ENCODE measurements at places on chromosomes 2 and 18.

DNA sequence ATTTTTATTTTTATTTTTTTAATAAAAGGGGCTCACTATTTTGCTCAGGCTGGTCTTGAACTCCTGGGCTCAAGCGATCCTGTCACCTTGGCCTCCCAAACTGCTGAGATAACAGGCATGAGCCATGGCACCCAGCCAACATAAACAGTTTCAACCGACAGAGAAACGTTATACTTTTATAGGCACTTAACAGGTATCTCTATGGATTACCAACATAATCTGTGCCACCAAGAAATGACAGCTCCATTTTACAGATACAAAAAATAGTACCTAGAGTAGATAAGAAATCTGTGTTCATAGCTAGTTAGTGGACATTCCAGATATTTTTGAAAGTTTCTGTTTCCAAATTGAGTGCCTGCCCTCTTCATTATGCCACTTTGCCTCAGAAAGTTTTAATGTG, 1316.7 kb downstream of the LRP1B start:
- DNase-seq, result no peak

DNA sequence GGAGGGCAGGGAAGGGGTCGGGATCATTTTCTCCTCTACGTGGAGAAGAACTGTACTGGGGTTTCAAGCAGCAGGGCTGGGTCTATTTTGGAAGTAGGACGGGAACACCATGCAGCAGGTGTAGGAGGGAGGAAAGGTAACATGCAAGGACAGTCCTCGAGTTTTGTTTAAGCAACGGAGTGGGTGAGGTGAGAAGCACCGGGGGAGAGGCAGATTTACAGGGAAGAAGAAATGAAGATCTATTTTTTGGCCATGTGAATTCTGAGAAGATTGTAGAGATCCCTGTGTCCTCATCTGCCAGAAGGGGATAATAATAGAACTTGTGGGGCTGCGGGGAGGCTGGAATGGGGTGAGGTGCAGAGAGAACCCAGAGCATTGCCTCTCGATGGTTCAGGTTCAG, 85.6 kb downstream of the INPP5D start:
- DNase-seq, result no peak

DNA sequence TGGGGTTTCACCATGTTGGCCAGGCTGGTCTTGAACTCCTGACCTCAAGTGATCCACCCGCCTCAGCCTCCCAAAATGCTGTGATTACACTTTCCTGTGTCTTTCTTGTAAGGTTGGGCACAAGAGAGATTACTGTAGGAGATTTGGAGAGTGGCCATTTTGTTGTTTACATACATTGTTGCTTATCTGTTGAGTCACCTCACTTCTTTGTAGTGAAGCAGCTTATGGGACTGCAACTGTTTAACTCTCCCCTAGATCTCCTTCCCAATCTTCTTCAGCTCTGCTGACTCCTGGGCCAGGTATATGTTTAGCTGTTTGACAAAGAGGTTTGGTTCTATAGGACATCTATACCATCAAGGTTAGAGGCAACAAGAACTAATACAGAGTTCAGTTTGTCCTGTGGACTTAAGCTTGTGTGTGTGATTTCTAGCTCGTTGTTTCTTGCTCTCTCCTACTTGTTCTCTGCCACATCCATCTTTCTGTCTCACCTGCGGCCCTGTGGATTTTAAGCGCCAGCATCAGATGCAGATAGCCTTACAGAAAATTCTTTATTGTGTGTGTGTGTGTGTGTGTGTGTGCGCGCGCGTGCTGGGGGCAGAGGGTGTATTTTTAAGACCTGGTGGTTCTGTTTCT, 95.4 kb downstream of the HAUS1 start:
- no peak for DNase-seq

GRCh38 chr2:207321514-207321913, 155.8 kb upstream of the KLF7 start:
- no peak for DNase-seq

GRCh38 chr2:203175371-203175770, 63.4 kb upstream of the CYP20A1 start:
- no peak for DNase-seq

GRCh38 chr2:225027061-225027762, 15.1 kb downstream of the DOCK10 start:
- DNase-seq, result no peak

DNA sequence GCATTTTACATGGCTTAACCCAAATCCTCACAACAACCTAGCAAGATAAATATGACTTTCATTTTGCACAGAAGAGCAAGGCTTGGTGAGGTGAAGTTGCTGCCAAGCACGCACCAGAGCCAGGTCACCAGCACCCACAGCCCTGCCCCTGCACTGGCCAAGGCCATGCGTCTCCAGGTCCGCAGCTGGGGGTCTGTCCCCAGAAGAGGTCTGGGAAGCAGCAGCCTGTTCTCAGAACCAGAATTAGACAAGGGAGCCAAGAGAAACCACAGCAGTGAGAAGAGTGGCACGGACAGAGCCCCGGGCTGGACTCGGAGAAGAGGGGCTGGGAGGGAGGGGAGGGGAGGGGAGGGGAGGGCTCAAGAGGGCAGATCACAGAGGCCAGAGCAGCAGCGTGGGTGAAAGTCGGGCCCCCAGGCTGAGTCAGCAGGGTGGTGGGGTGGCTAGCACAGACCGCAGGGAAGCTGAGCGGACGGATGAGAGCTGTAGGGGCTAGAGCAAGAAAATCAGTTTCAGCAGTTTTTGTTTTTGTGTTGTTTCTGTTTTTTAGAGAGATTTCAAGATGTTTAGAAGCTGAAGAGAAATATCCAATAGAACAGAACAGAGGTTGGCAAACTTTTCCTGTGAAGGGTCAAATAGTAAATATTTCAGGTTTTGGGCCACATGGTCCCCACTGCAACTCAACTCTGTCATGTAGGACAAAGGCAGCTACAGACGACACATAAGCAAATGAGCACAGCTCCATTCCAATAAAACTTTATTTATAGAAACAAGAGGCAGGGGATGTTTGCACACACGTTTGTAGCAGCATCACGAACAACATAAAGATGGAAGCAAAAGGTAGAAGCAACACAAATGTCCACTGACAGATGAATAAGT, 7.4 kb upstream of the MTERF4 start:
- DNase-seq, result no peak

DNA sequence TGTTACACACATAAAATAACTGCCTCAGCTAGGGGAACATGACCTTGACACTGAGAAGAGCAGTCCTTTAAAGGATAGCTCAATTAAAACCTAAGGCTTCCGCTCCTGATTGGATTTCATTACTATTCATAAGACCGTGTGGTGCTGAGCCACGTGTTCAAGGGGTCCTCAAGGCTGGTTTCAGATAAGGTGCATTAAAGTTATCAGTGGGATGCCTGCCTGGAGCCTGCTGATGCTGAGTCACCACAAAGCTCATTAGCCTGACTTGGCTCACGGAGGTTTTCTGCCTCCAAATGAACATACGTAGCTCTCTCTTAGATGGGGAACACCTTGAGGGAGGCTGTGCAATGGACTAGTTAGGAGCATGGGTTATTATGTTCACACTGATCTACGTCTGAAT, 518.9 kb downstream of the TDRD15 start:
- DNase-seq, result no peak

GRCh38 chr2:99841749-99842148, 300.6 kb downstream of the AFF3 start:
- no peak for DNase-seq

DNA sequence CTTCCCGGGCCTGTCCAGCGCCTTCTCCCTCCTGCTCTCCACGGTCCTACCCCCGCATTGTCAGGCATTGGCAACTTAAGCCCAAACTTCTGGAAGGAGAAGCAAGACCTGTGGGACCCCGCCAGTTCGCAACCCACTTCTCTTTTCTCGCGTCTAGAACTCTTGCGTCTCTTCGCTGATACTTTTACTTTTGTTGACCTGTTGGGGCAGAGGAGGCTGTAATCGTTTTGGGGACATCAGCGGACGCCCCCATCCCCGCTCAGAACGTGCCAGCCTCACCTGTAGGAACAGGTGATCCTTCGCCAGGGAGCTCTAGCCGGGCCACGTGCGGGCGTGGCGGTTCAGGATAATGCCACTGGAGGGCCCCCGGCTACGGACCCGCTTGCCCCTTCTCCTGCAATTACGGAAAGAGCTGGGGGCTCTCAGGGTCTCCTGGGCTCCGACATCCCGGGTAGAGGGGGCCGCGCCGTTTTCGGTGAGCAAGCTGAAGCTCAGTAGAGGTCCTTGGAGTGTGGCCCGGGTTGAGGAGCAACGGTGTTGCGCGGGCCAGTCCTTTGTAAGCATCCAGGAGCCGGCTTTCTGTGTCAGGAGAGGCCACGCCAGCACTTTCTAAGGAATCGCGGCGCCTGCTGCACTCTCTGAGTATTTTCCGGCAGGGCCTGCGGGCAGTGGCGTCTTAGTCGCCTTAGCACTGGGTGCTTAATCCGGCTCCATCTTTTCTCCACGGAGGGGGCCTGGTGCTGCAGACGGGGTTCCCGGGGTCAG, 1.6 kb downstream of the MTCL1 start:
- no peak for DNase-seq

GRCh38 chr2:127735044-127735443, 33.7 kb downstream of the SFT2D3 start:
- no peak for DNase-seq

DNA sequence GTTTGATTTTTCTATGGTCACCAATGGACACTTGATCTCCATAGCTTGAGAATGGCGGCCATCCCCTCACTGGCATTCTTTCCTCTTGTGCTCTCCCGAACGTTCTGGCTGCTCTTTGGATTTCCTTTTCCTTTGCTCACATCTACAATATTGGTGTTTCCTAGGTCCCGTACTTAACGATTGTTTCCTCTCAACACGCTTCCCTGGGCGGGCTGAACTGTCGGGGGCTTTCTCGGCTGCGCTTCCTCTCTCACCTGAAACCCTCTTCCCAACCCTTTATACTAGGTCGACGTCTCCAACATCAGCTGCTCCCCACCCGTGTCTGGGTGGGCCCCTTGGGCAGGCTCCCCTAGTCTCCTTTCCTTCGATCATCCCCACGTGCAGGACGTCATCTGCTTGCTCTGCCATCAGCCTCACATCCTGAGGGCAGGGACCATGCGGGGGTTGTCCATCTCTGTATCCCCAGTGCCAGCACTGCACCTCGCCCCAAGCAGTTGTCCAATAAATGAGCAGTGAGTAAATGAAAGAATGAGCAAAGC, 634 bp upstream of the DIS3L2 start:
- DNase-seq, result no peak

All from T-helper 17 cell (primary cell).